ENCODE measurements at places on chromosomes 11 and 22.
A peak's percentile ranks its signal among the peaks of the same experiment; 100 is the strongest.

DNA sequence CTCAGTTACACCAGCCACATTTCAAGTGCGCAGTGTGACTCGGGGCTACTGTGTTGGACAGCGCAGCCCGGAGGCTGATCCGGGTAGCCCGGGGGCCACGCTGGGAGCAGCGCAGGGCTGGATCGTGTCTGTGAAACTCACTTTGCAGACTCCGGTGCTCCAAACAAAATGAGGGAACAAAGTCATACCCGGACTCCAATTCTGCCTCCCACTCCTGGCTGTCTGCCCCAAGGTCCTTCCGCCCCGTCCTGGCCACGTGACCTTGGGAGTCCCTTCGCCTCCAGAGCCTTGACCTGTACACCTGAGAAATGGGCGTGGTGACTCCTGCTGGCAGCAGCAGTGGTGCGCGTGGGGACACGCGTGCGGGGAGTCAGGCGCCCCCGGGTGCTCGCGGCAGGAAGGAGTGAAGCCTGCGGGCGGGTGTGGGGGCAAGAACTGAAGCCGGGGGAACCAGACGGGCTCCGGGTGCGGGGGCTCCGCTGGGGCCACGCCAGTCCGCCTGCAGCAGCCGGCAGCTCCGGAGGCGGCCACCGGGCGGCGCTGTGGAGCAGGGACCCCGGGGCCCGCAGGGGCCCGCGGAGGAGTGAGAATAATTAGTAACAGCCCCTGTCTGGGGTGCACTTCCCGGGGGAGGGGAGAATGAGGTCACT, 42.4 kb downstream of the KCNJ4 start:
- peak; percentile 26 for DNase-seq

GRCh38 chr11:16874275-16874975, 136.0 kb downstream of the C11orf58 start:
- DNase-seq = no peak

GRCh38 chr11:116499396-116500003, 273.3 kb downstream of the BUD13 start:
- peak; percentile 73 for DNase-seq

DNA sequence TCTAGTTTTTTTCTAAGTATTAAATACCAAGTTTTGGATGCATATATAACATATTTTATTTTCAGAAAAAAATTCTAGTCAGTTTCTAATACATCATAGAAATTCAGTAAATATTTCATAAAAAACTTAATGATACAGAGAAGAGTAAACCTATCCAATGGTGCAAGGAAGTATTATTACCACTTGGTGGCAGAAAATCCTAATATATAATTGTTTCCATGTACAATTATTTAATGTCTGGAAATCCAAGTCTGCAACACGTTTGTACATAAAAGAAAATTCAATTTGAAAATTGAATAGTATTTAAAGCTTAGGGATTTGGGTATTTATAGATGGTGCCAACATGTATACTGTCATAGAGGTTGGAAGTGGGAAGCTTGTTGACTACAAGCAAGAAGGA, 127.0 kb downstream of the TRPC6 start:
- no peak for DNase-seq

- DNase-seq = no peak
Measured at GRCh38 chr22:48258064-48258701, 1495.7 kb downstream of the TBC1D22A start.

GRCh38 chr11:133175103-133175502, 357.2 kb downstream of the OPCML start:
- DNase-seq = no peak

GRCh38 chr22:41929418-41929810, 2.8 kb upstream of the TNFRSF13C start:
- no peak for DNase-seq

- DNase-seq = no peak
Measured at GRCh38 chr11:130163346-130164220, 4.0 kb downstream of the ST14 start.

DNA sequence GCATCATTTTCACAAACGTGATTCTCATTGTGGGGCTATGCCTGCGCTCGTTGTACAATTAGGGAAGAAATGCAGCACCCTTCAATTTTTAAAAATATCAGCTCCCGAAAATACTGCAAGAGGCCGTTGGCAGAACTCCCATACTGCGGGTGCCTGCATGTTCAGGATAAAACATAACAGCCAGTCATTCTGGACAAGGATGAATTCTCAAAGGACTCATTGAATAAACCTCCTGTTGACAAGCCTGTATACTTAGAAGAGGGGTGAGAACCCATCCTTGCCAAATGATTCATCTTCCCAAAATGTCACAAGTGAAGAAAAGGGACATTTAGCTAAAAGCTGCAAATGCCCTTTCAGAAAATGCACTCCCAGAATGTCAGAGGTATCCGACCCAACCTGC, 141.9 kb downstream of the CSNK2A3 start:
- no peak for DNase-seq

DNA sequence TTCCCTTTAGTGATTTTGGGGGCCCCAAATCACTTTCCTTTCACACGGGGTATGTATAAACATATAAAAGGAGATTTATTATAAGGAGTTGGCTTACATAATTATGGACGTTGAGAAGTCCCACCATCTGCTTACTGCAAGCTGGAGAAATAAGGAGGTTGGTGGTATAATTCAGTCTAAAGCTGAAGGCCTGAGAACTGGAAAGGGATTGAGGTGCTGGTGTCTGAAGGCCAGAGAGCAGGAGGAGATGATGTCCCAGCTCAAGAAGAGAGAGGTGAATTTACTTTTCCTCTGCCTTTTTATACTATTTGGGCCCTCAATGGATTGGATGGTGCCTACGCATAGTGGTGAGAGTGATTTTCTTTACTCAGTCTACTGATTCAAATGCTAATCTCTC, 1.3 kb upstream of the ZNF202 start:
- DNase-seq = no peak

DNA sequence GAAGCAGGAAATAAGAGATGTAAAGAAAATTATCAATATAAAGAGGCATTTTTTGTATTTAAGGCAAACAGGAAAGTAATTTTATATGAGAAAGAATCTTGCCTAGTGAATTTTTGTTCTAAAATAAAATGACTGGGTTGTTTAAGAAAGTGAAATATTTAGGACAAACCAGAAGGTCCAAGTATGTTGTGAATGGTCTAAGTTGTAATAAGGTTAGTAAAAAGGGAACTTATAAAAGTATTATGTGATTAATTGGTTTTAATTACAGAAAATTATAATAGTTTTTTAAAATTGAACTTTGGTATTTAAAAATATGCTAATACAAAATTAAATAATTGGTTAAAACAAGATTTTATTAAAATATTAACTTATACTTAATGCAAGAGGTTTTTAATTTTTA, 26.6 kb upstream of the EI24 start:
- DNase-seq = no peak

GRCh38 chr11:2205981-2206690, 34.5 kb upstream of the TH start:
- peak; percentile 4 for DNase-seq

- no peak for DNase-seq
Measured at GRCh38 chr11:100808904-100809491, 121.9 kb downstream of the ARHGAP42 start.

- DNase-seq = no peak
Measured at GRCh38 chr11:118343248-118343647, 743 bp upstream of the CD3D start.

DNA sequence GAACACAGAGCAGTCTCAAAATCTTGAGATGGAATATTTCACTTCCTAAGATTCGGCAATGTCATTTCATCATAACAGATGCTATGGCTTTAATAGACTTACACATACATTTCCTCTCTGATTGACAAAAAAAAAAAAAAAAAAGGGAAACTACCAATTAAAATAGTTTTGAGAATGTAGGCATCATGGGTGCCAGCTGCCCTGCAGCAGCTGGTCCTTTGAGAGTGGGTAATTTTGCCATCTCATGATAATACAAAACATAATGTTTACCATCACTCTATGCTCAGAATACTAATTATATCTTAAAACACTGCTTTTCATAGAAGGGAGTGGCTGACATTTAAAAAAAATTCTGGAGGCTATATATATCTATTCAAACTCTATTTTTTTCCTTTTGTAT, 775.6 kb upstream of the CCDC90B start:
- no peak for DNase-seq

GRCh38 chr11:85086504-85087284, 540.5 kb downstream of the DLG2 start:
- DNase-seq = no peak

DNA sequence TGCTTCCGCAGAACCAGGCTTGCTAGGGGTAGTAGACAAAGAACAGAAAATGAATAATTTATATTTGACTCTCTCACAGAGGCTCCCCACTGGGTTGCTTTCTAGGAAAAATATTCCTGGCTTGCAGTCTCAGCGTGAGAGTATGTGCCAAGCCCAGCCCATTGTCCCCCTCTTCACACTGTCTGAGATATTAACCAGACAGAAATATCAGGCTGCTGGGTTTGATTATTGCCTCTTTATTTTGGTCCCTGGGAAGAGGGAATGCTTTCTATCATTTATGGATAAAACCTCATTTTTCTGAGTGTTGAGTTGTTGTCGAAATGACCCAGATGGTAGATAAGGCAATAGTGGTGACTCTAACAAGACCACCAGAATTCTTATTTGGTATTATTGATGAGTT, 367.9 kb downstream of the METTL15 start:
- no peak for DNase-seq

DNA sequence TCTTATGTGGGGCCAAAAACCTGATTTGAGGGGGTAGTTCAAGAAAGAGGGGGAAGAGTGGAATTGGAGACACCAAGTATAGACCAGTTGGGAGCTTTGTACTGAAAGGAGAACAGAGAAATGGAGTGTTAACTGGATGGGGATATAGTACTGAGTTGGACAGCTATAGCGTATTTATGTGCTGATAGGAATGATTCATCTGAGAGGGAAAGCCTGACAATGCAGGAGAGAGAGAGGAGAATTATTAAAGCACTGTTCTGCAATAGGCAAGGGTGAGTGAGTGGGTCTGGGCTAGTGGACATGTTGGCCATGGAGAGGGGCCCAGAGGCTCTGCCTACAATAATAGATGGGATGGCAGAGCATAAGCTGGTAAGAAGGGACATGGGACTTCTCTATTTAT, 52.9 kb upstream of the PITPNB start:
- no peak for DNase-seq

- DNase-seq = no peak
Measured at GRCh38 chr11:57336111-57336666, 497 bp upstream of the SSRP1 start.

DNA sequence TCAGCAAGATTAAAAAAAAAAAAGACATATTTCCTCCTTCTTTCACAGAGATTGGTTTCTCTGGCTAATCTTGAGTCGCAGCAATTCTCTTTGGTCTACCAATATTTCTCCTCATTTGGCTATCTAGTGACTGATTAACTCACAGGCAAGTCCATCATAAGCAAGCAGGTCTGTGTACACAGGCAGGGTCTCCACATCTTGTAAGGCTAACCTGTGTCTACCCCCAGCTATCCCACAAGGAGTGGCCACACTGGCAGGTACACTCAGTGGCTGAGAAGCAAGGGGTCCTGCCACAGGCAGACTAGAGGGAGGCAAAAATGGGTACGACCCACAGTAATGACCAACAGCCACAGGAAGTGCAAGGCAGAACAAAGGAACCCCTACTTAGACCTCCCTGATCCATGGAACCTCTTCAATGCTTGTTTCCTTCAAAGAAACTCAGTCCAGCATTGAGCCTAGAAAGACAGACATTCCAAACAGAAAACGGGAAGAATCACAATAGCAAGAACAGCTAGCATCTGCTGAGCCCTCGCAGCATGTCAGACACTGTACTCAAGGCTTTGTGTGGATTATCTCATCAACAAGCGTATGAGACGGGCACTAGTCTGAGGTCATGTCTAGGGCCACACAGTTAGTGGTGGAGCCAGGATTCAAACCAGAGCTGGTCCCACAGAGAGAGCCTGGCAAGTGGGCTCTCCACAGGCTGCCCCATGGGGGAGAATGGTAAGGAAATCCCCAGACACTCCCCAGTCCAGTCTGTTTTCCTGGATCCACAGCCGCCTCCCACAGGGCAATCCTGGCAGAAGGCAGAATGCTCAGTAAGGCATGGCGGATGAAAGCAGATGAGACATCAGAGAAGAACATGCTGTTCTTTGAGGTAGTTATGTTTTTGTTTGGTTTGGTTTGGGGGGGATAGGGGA, 34.3 kb downstream of the PLEKHA7 start:
- no peak for DNase-seq

GRCh38 chr11:93838967-93839366, 11.5 kb downstream of the VSTM5 start:
- DNase-seq = no peak

- no peak for DNase-seq
Measured at GRCh38 chr11:11119917-11120316, 233.1 kb downstream of the CSNK2A3 start.

DNA sequence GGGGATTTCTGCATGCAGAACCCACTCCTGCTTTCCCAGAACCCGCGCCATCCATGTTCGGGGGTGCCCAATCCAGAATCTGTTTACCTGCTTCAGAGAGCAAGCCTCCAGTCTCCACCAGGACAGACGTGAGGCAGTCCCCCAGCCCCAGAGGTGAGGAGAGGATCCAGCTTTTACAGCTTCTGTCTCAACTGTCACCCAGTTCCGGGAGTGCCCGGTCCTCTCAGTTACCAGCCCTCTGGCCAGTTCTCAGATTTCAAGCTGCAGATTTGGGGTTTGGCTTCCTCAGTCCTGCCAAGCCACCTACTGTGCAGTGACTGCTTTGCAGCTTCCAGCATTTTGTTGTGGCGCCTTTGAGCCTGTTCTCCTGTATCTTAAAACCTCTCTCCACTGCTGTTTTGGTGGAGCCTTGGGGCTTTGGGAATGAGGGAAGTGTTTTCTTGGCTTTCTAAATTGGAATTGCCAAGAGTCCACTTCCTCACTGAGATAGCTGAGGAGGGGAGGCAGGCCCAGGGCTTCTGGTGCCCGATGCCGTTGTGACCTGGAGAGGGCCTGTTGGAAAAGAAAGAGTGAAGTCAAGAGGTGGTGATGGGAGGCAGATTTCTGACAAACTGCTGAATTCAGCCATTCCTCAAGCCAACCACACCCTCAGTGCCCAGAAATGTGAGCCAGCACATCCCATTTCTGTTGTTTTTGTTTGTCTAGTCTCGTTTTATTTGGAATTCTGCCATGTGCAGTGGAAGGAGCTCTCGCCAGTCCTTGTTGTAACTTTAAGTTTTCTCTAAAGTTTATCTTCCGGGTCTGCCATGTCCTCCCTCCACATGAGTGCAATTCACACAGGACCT, 513.4 kb downstream of the TBC1D22A start:
- no peak for DNase-seq

DNA sequence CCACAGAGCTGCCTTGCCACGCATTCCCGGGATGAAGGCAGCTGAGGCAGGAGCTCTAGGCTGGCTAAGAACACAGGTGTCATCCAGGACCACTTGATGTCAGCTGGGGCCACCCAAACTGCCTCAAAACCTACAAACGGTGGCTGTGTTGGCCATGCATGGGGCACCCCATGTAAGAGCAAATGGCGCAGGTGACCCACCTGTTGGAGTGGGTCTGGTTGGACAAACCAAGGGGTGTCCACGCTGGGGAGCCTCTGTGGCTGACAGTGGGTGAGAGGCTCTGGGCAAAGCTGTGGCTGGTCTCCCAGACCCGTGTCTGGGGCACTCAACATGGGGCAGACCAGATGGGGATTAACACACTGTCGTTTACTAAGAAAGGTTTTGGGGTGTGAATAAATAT, 19.0 kb upstream of the SYT8 start:
- DNase-seq = no peak

DNA sequence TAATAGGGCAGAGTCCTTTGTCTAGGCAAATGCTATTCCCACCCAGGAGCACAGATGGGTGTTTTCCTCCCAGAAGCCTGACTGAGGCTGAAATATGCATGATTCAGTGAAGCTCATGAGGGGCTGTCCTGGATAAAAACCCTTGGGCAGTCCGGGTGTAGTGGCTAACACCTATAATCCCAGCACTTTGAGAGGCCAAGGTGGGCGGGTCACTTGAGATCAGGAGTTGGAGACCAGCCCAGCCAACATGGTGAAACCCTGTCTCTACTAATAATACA, 48.6 kb upstream of the LMO2 start:
- no peak for DNase-seq

Data from adrenal gland (tissue), 19 donors.